ENCODE measurements at places on chromosomes 11 and 22. TPM values are rescaled to one million over a fixed set of nuclear protein-coding genes. Genes with fewer than 3 reads are reported as not detected.

The GNAZ gene
- 0.76 TPM for total RNA-seq

The MALAT1 gene
- 4,086 TPM for total RNA-seq

The CRYBB2 gene
- not detected for total RNA-seq

The KCNJ5 gene
- total RNA-seq: 0.08 TPM

The OR6T1 gene
- total RNA-seq: not detected

The SMIM35 gene
- total RNA-seq: not detected

The GAL gene
- total RNA-seq: 0.36 TPM

The OR8D4 gene
- total RNA-seq: not detected

The PDGFB gene
- total RNA-seq: 0.96 TPM

The ROBO4 gene
- 2.3 TPM for total RNA-seq

The SSRP1 gene
- 74.9 TPM for total RNA-seq

The CCDC188 gene
- 0.44 TPM for total RNA-seq

The STT3A gene
- total RNA-seq: 73.6 TPM

The TSGA10IP gene
- total RNA-seq: not detected

The TSPAN18 gene
- total RNA-seq: 2.3 TPM

The TRIM51 gene
- not detected for total RNA-seq

The SAA1 gene
- total RNA-seq: 56.2 TPM

The OR9I1 gene
- total RNA-seq: not detected

The ABTB2 gene
- 3.4 TPM for total RNA-seq

The TRIM49 gene
- not detected for total RNA-seq

The LPXN gene
- total RNA-seq: 1.7 TPM

The GRAP2 gene
- total RNA-seq: 0.92 TPM

The RAG2 gene
- not detected for total RNA-seq

The CRYBA4 gene
- not detected for total RNA-seq

The VPS11 gene
- 17.8 TPM for total RNA-seq

The MIOX gene
- not detected for total RNA-seq

The CNGA4 gene
- 0.08 TPM for total RNA-seq

The TYR gene
- total RNA-seq: not detected

Data from esophagus mucosa (tissue), 1 donor.